ENCODE measurements at places on chromosomes 3 and 15.

DNA sequence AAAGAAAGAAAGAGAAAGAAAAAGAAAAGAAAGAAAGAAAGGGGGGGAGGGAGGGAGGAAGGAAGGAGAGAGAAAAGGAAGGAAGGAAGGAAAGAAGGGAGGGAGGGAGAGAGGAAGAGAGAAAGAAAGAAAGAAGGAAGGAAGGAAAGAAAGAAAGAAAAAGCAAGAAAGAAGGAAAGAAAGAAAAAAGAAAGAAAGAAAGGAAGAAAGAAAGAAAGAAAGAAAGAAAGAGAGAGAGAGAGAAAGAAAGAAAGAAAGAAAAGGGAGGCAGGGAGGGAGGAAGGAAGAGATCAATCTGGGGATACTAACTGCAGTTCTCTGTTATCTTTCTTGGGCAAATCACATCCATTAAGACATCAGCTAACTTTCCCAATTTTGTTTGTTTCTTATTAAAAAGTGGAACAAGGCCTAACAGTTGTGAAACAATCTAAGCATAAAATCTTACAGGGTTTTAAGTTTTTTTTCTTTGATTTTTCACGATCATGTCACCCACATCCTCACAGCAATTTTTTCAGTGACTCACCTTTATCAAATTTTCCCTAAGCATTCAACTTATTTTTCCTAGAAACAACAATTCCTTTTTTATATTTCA, 36.8 kb downstream of the TBC1D2B start:
- DNase-seq, result no peak

DNA sequence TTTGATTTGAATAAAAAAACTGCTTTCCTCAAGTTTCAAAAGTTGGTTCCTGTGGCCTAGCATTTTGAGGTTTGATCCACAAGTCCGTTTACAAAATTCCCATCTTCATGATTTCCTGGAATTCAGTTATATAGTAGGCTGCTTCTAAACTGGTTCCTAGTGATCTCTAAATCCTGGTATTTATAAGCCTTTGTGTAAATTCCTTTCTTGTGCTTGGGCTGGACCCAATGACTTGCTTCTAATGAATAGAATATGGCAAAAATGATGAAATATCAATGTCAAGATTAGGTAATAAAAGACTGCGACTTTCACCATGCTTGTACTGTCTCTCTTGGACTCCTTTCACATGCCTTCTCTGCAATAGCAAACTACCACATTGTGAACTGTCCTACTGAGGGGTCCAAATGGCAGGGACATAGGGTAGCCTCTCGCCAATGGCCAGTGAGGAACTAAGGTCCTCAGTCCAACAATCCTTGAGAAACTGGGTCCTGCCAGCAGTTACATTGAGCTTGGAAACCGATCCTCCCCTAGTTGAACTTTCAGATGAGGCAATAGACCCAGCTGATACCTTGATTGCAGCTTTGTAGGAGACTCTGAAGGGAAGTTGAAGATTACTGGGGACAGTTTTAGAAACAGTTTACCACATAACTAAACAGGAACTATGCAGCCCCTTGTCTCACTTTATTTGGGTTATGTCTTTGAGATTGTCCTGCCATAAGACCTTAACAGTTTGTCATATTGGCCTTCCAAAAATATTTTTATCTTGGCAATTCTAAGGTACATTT, 303.9 kb upstream of the TBC1D5 start:
- DNase-seq, result no peak

DNA sequence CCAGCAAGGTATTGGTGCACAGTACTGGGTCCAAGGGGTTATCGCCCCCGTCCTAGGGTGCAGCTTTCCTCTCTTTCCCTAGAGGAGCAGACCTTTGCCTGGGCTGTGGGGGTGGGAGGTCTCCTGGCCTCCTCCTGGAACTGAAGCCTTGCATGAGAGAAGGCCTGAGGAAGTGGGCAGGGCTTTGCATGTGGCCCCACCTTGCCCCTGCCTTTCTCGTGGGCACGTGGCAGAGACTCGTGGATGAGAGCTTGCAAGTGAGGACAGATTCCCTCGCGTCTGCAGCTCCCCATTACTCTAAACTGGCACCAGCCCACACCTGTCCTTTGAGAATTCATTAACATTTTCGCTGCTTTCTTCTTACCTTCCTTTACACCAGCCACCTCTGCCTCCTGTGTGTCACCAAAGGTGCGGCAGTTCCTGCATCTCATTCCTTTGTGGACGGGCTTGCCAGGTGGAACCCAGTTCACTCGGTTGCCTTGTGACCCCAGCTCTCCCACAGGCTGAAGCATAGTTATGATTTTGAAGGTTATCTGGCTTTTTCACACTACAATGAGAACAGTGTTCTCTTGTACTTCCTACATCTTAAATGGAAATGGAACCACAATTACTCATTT, 40.9 kb upstream of the NR2C2 start:
- DNase-seq, result no peak

DNA sequence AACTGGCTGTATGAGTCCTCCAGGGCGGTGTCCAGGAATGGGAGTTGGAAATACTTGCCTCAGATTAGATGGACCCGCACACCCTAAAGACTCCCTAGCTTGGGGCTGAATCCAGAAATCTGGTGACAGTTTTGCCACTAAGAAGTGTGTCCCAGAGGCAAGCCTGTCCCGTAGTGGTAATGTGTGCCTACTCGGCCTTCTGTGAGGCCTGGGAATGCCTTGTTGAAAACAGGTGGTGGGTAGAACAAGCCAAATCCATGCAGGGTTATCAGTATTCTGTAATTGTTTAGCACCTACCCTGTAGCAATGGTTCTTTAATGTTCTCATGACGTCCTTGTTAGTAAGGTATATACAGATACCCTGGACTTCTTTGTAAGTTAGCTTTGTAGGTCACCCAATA, 1.6 kb downstream of the C3orf52 start:
- no peak for DNase-seq

- no peak for DNase-seq
These were observed 643 bp downstream of the SERINC4 start for GRCh38 chr15:43799209-43799944.

GRCh38 chr3:190902292-190902691, 39.8 kb upstream of the GMNC start:
- no peak for DNase-seq

- DNase-seq, result no peak
These were observed 90.6 kb upstream of the GADL1 start for GRCh38 chr3:30984855-30985749.

DNA sequence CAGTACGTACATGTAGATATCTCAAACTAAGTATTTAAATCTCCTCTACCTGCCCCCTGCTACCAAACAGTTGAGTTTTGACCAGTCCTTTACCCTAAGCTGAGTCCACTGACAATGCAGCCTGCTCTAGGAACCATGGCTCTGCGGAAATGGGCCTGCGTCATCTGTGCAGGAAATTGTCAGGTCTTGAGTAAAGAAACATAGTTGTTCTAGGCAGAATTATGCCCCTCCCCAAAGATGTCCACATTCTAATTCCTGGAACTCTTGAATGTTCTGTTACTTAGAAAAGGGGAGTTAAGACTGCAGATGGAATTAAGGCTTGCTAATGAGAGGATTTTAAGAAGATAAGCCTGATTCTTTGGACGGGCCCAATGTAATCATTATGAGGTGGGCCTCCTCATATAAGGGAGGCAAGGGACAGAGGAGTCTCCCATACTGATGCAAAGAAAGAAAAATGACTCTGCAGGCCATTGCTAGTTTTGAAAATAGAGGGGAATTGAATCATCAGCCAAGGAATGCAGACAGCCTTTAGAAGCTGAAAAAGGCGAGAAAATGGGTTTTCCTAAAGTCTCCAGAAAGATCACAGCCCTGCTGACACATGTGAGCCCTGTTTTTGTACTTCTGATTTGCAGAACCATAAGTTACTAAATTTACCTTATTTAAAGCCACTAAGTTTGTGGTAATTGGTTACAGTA, 5.5 kb upstream of the VGLL3 start:
- no peak for DNase-seq

DNA sequence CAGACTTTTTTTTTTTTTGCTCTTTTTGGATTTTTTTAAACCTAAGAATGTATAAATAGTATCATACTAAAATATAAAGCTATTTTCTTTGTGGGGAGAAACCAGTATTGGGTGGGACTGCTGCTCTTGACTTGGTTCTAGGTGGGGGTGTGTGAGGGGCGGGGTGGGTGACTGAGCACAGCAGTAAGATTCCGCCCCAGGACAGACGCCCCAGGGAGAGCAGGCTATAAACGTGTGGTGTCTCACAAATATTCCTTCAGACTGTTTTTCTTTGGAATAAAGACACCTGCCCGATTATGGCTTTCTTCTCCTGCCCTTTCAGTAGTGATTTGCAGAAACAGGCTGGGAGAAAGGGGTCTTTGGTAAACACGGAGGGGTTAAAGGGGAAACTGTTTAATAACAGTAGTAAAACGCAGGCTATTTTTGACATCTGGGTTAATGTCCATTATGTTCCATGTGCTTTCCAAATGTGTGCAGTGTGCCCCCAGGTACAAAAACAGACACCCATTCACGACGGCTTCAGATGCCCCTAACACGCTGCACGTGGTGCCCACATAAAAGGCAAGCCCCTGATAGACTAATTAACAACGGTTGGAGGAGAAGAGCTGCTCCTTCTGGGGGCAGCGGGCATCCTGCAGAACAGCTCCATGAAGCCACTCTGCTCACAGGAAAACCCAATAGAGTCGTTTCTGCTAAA, 28.6 kb upstream of the WNT5A start:
- DNase-seq, result no peak

- DNase-seq, result no peak
These were observed 38.1 kb upstream of the SV2B start for GRCh38 chr15:91061997-91062396.

DNA sequence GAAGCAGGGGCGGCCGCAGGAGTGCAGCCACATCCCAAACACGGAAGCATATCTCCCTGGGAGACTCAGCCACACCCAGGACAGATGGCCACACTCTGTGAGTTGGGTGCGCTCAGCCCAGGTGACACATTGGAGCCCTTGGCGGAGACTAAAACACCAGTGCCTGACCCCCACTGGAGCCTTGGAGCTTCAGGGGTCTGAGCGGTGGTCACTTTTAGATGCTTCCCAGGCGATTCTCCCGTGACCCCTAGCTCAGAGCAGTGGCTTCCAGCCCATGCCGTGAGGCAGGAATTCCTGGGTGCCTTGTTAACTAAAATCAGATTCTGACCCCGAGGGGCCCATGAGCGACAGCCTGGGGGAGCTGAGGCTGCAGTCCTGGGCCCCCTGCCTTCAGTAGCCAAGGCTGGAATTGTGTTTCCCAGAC, 54.5 kb downstream of the PLXNA1 start:
- no peak for DNase-seq

- DNase-seq, result no peak
These were observed 58.4 kb downstream of the GAP43 start for GRCh38 chr3:115681736-115682135.

DNA sequence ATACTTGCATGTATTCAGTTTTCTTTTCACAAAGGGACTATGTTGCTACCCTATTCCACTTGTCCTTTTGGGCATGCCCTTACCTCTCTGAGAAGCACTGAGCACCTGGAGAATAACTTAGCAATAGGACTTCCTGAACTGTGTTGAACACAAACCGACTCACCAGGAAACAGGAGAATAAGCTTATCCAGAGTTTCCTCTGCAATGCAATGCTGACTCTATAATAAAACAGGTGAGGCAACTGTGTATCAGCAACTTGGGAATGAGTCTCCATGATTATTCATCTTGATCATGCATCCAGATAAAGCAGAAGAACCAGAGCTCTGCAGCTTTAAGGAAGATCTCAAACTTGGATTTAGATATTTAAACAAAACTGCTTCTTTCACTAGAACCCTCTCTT, 806.5 kb downstream of the IGSF11 start:
- no peak for DNase-seq

- DNase-seq, result no peak
These were observed 191.7 kb upstream of the GADL1 start for GRCh38 chr3:31086148-31086547.

DNA sequence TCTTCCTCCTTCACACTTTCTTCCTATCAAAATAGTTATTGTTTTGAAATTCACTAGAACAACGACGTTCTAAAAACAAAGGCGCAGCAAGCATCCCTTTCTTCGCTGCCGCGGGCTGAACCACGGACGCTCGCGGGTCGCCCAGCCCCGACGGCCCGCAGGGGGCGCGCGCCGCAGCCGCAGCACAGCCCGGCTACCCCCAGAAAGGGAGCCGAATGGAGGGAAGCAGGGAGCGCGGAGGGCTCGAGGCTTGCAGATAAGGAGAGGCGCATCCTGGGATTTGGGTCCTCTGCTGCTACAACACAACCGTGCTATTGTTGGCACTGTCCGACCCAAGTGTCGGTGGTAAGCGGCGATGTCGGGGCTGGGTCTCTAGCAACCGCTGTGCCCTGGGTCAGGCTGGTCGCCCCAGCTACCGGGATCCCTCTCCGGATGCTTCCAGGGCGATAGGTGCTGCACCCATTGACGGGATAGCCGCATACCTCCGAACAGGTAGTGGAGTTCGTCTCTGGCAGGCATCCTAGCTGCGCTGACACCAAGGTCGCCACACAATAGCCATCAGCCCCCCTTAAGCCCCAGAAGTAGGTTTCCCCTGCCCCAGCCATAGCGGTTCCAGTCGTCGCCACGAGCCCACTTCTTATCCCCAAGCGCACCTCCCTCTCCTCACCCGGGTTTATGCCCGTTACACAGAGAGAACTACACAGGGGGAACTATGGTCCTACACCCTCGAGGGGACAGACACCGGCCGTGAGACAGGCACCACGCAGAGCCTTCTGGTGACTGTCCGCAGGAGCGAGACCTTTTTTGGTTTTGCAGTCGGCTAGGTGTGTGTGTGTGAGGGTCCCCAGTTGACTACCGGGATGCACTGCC, 6.0 kb downstream of the ONECUT1 start:
- DNase-seq, result no peak

DNA sequence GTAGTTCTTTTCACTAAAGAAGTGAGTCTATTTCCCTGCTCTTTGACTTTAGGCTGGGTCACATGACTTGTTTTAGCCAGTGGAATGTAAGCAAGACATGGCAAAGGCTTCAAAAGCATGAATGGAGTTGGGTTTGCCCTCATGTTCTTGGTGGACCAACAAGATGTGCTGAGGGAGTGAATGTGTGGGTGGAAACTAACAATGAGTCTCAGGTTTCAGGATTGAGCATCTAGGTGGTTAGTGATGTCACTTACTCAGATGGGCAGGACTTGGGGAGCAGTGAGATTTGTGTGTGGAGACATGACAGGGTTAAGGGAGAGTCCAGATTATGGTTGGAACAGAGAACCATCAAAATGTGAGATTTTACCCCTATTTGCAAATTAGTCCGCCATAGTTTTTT, 181.4 kb upstream of the UBE2E1 start:
- no peak for DNase-seq

GRCh38 chr3:191329654-191330529, at the start of gene UTS2B:
TSS of gene UTS2B (minus strand) at chr3:191330526. CDS start at chr3:191282189, 48,337 bp downstream.
- no peak for DNase-seq

GRCh38 chr15:64233299-64233698, 70.5 kb upstream of the PPIB start:
- no peak for DNase-seq

DNA sequence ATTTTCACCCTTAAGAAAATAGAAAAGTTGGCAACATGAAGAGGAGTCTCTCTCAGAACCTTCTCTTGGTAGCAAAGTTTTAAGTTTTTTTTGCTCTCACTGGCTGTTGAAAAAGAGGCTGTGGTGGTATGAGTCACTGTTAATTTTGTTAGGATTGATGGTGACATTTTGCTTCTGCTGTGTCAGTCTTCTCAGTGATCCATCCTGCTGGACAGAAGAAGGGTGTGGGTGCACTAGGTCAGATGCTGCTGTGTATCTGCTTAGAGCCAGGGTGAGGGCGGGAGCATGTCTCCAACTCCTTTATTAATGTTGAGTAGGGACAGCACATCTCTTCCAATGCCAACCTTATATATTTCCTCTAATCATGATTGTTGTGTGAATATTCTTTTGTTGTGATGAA, 369.5 kb downstream of the FEZF2 start:
- no peak for DNase-seq

GRCh38 chr3:111068574-111068973, 3.0 kb upstream of the NECTIN3 start:
- no peak for DNase-seq
